ENCODE measurements at places on chromosomes 12 and 14. TPM values are rescaled to one million over a fixed set of nuclear protein-coding genes. Genes with fewer than 3 reads are reported as not detected.

Gene POU6F1
- total RNA-seq: 9.0 TPM

Gene TRAFD1
- total RNA-seq: 53.4 TPM

Gene ACSM4
- total RNA-seq: not detected

Gene CARMIL3
- 18.8 TPM for total RNA-seq

Gene PIWIL1
- total RNA-seq: not detected

GRCh38 chr12:116358893-116359761, 81.6 kb upstream of the MED13L start:
- DNase-seq: peak; percentile 66

DNA sequence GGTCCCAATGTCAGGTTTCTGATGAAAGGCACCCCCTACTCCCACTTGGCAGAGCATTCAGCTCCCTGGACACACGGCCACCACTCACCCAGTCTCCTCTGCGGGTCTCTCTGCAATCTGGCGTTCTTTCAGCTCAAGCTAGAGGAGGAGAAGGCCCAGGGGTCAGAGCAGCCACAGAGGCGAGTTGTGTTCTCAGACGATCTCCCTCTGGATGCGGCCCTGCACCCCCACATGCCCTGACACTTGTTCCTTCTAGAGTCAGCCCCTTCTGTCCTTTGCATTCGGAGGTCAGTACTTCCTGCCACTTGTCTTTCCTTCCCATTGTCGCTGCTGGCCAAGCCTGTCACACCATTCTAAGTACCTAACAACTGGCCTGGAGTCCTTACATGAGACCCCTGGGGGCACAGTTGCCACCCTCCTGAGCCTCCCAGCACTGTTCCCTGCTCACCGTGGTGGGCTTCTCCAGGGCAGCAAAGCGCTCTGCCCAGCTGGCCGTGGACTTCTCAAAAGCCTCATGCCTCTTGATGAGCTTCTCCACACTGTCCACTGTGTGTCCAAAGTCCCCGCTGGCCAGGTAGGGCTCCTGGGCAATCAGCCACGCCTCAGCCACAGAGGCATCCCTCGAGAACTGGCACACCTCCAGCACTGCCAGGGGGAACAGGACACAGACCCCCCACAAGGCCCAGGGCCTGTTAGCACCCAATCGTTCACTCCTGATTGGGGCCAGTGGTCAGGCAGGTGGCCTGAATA, 63.2 kb downstream of the PLEKHG3 start:
- no peak for DNase-seq

- no peak for DNase-seq
Observed at GRCh38 chr12:4278329-4279197, 5.0 kb downstream of the CCND2 start.

DNA sequence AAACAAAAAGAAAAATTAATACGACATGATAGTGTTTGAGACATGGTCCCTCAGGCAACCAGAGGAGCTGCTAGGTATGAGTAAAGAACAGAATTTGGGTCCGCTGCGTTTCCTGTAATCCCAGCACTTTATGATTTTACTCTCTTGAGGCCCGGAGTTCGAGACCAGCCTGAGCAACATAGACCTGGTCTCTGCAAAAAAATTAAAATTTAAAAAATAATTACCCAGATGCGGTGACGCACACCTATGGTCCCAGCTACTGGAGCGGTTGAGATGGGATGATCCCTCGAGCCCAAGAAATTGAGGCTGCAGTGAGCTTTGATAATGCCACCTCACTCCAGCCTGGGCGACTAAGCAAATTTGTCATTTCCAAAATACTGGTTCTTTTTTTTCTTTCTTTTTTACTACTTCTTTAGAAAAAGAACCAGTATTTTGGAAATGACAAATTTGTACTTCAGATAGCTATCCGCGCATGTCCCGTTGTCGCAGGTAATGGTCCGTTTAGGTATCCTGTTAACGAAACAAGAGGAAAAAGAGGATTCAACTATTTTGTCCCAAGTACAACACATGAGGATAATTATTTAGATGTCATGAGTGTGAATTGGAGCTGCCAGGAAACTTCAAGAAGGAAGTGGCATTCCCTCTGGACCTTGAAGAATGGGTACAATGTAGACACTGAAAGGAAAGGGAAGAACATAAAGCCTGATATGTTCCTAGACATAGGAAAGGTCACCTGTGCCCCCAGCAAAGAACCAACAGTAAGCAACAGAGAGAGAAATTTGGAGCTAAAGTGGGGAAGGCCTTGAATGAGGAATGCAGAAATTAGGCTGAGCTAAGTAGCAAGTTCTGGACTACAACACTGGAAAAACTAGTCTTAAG, 1.2 kb upstream of the HECTD1 start:
- DNase-seq: peak; percentile 10

DNA sequence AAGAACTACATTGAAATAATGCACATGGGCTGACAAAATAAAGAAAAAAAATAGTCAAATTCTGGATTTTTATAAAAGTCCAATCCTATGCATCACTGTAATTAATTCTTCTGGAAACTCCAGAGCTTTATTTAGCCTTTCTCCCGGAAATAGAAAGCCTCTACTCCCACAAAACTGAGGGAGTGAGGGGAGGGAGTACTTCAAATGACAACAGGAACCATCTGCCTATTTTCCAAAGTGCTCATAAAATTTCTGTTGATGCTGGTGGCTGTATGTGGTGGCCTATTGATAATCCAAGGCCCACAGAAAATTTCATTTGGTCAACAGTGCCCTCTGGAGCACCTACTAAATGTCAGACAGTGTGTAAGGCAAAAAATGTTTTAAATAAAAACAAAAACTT, 64.6 kb downstream of the KIF21A start:
- DNase-seq: no peak

DNA sequence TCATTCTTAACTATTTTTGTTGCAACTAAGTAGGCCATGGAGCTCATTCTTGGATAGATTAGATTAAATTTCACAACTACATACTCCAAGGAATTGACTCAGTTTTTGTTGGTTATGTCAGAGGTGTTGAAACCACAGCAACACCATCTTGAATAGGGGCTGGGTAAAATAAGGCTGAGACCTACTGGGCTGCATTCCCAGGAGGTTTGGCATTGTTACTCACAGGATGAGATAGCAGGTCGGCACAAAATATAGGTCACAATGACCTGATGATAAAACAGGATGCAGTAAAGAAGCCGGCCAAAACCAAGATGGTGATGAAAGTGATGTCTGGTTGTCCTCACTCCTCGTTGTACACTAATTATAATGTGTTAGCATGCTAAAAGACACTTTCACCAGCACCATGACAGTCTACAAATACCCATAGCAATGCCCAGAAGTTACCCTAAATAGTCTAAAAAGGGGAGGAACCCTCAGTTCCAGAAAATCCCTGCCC, 20.9 kb downstream of the DMAC2L start:
- DNase-seq: no peak

DNA sequence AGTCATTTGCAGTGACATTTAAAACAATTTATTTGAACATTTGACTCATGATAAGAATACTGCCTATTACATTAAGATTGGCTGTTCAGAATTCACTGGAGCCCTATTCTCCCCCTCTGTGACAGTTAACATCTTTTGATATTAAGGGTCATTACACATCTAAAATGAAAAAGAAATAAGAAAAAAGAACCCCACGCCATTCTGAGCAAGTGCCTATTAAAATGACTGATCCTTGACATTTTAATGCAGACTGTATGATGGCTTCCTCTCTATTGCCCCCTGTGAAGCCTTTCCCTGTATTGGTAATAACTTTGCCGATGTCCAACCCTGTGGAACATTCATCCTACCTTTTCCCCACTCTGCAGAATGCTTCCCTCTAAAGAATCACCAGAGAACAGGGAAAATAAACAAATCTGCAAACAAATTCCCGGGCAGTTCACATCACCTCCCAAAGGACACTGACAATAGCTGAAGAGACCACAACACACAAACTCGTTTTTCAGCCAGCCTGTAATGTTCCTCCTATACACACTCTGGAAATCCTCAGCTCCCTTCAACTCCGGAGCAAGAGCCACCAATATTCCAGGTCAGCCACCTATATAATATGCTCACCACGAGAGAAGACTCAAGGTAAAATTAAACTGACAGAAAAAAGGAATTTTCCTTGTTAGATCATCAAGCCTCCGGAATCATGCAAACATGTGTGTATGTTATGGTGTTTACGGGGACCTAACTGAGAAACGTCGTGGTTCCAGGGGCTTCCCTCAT, 2.1 kb downstream of the NIN start:
- DNase-seq: no peak

GRCh38 chr12:67355428-67356379, 86.5 kb downstream of the CAND1 start:
- DNase-seq: peak; percentile 8

DNA sequence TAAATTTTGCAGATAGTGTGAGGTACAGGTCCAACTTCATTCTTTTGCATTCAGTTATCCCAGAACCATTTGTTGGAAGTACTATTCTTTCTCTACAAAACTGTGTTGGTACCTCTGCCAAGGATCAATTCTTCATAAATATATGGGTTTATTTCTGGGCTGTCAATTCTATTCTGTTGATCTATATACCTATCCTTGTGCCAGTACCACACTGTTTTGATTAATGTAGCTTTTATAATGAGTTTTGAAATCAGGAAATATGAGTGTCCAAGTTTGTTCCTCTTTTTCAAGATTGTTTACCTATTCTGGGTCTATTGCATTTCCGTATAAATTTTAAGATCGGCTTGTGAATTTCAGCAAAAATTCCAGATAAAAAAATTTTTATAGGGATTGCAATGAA, 48.1 kb downstream of the RERG start:
- no peak for DNase-seq

GRCh38 chr14:103543721-103544387, 14.9 kb downstream of the TRMT61A start:
- no peak for DNase-seq

Measured in frontal cortex (tissue), 4 donors.